Esophagus squamous epithelium (tissue), 5 donors: ENCODE measurements at places on chromosomes 4 and X.

DNA sequence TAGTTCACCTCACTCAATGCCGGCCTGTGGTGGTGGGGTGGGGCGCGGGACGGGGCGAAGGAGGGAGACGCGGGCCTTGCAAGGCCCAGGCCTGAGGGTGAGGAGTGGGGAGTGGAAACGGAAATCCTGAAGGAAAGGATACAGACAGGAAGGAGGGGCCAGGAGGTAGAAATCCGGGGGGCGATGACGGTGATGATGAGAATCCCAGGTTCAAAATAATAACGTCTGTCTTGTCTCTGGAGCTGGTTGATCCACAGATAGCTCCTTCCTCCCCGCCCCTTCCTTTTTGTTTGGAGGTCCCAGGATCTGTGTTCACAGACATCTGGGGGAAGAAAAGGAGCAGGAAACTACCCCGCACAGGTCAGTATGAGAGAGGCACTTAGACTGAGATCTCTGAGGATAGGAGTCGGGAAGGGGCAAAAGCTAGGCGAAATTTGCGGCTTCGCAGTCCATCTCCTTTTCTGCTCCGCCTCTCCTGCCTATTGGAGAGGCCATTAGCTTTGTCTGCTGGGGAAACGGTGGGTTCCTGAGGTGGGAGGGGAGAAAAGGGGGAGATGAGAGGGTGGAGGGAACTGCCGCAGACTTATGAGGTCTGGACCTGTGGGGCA is 746 bp downstream of the TCEAL7 start:
- DNase-seq = no peak

DNA sequence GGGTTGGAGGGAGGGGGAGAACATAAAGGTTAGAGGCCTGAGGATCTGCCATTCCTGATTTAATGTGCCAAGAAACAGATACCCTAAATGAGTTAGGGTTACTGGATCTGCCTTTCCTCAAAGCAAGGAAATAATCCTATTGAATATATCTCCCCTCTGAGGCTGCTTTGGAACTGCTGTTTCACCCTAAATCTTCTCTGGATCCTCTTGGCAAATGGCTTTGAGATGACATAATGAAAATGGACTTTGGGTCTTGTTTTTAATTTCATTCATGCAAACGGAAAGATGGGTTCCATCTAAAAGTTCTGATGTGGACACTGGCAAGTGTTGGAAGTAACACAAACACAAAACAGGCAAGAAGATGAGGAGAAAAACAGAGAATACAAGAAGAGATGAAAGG is 23.0 kb upstream of the MAOA start:
- no peak for DNase-seq

- no peak for DNase-seq
These were observed 17.3 kb downstream of the TBC1D14 start for GRCh38 chr4:6926681-6927478.

- no peak for DNase-seq
These were observed 4.1 kb downstream of the BMX start for GRCh38 chrX:15504661-15505060.

DNA sequence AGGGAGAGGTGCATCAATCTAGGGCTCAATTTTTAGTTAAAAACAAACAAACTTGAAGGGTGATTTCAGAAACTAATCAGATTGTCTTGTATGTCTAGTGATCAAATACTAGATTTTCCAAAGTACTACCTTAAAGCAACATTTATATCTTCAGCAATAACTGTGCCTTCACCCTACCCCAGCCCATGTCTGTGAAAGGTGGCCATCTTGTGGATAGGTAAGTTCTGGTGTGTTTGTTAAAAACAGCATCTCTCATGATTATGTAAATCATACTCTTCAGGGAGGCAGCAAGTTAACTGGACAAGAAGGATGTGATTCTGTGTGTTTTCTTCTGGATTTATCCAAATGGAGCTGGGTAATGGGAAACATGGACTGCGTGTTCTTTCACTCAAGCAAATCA is 81.4 kb upstream of the ACSL1 start:
- no peak for DNase-seq

DNA sequence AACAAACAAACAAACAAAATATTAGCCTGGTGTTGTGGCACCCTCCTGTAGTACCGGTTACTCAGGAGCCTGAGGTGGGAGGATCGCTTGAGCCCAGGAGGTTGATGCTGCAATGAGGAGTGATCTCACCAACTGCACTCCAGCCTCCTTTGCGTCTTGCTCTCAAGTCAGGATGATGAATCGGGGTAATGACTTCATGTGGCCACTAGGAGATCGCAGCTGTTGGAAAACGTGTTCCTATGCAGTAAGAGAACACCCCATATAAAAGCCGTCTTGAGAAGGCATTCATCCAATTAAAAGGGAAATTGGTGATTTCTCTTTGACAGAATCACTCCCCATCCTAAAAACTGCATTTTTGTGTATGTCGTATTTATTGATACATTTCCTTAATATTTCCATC is 6.9 kb downstream of the CCNB3 start:
- no peak for DNase-seq

GRCh38 chr4:175509320-175509719 is 302.7 kb downstream of the GPM6A start:
- no peak for DNase-seq

DNA sequence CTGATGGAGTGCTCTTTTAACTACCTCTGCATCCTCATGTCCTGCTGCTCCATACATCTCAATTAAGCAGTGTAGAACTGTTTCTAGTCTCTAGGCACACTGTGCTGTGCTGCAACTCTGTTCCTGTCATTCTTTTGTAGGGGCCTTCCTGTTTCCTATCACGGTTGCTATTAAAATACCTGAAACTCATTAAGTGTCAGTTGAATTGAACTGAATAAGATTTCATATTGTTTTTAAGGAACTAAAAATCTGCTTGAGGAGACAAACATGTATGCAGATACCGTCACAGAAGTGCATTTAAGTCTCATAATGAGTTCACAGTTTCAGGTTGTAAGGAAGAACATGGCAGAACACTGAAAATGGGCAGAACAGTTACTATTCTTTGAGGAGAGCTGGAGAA is 170.1 kb downstream of the LARP7 start:
- no peak for DNase-seq

GRCh38 chr4:145886871-145887240 is 51.8 kb downstream of the ZNF827 start:
- DNase-seq = no peak

DNA sequence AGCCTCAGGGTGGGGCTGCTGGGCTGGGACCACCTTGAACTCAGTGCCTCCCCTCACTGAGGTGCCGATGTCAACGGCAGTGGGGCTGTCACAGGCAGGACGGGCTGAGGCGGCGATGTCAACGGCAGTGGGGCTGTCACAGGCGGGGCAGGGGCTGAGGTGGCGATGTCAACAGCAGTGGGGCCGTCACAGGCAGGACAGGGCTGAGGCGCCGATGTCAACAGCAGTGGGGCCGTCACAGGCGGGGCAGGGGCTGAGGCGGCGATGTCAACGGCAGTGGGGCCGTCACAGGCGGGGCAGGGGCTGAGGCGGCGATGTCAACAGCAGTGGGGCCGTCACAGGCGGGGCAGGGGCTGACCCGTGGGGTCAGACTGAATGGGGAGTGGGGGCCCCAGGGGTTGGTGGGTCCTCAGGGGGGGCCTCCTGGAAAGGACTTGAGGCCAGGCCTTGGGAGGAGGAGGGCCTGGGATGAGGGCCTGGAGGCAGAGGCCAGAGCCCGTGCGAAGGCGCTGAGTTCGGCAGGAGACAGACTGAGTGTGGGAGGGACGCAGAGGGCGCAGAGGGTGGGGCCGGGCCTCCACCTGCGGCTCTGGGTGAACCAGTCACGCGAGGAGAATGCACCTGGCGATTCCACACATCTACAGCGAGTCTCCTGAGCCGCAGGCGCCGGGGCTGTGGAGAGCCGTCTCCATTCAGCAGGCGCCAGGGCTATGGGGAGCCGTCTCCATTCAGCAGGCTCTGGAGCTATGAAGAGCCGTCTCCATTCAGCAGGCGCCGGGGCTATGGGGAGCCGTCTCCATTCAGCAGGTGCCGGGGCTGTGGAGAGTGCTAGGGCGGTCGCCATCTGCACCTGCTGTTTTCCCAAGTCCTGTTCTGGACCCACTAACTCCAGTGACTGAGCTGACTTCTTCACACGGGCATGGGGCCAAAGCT is 22.9 kb downstream of the ATP5ME start:
- no peak for DNase-seq

- no peak for DNase-seq
These were observed 186.1 kb upstream of the MAB21L2 start for GRCh38 chr4:150395872-150396271.

DNA sequence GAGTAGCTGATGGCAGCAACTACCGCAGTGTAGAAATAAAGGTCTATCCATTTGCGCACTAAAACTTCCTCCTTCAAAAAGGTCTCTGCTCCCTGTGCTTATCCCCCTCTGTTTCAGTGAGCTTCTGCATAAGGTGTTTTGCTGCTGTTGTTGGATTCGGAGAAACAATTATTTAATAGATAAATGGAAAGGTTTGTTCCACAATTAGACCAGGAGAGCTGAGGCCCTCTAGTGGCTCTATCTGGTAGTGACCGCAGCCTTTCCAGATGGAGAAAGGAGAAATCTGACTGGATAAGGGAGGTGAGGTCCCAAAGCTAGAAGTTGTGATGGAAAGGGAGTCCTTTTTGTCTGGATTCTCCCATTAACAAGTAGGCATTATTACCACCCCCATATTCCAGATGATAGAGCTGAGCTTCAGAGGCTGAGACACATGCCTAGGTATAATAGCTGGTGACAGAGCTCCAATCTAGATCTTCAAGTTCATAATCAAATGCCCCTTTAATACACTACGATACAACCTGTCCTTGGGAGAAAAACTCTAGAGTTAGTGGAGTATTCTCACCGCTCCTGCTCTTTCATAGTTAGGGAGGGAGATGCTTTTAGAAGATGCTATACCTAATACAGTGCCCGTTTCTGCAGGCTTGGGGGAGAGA is 5.1 kb upstream of the GABRQ start:
- DNase-seq = no peak
